ENCODE measurements at places on chromosomes 4 and X.

DNA sequence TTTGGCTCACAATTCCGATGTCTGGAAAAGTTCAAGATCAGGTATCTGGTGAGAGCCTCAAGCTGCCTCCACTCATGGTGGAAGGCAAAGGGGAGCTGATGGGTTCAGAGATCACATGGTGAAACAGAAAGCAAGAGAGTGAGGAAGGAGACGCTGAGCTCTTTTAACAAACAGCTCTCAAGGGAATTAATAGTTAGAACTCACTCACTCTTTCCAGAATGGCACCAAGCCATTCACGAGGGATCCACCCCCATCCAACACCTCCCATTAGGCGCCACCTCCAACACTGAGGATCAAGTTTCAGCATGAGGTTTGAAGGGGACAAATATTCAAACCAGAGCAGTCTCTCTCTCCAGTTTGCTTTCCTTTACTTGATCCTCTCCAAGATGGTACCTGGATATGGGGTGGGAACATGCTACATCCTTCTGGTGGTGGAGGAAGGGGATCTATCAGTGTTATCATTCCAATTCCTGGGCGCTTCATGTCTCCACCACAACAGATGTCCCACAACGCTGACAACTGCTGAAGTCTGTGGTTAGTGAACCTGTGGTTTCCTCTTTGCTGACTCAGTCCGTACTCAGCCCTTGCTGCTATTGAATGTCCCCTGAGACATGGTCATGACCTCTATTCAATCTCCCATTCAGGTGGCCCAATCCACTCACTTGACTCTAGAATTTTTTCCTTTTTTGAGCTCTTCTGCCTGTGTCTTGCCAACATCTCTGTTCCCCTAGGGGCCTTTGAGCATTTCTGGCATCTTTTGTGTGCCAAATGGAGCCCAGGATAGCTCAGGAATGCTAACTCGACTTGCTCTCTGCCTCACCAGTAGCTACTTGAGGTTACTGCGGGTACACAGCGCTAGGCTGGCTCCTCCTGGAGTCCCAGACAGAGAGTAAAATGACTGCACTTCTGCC is 395.2 kb downstream of the MID1IP1 start:
- DNase-seq, result no peak

DNA sequence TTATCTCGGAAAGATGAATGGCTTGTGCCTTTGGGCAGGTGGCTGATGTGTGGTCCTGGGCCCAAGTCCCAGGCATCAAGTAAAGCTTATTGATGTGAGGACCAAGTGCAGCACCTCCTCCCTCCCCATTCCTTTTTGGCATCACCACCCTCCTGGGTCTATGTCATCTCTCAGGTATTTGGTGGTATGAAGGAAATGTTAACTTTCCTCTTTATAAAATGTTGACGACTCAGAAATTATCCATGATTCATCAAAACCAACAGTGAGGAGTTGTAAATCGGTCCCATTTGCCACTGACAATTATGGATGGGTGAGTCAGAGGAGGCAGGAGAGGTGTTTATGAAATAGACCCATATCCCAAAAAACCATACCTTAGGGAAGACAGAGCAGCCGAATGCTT is 229.4 kb upstream of the GATB start:
- DNase-seq, result no peak

- no peak for DNase-seq
These were observed 167.5 kb upstream of the PCDH10 start for GRCh38 chr4:132981611-132982010.

GRCh38 chr4:86035688-86036087 is 324.2 kb downstream of the MAPK10 start:
- DNase-seq, result no peak

- DNase-seq, result no peak
These were observed 73.3 kb downstream of the TMEM131L start for GRCh38 chr4:153539422-153539821.
